ENCODE measurements at places on chromosomes 7 and 10.
A peak's percentile ranks its signal among the peaks of the same experiment; 100 is the strongest.

DNA sequence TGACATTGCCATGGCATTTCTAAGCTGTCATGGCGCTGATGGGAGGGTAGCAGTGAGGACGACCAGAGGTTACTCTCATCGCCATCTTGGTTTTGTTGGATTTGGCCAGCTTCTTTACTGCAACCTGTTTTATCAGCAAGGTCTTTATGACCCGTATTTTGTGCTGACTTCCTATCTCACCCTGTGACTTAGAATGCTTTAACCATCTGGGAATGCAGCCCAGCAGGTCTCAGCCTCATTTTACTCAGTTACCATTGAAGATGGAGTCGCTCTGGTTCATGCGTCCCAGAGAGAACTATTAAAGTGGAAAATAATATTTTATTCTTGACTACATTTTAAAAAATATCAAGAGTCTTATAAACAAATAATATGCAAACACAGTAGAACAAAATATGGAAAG lies 131.7 kb downstream of the RSU1 start:
- no peak for DNase-seq

- no peak for DNase-seq
Measured at GRCh38 chr7:87027900-87028299, 31.6 kb downstream of the ELAPOR2 start.

DNA sequence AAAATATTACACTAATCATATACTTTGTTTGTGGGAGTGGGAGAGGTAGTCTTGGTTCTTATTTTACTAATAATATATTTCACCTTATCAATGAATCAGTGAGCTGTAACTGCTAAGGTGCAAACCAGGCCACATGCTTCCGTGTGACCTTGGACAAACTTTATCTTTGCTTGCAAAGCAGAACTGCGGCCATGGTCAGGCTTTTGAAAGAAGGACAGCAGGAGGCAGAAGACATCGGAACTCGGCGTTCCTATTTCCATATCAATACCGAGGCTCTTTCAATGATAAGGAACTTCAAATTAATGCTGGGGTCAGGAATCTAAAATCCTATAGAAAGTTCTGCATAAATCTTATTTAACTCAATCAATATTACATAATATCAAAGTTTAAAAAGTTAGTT lies 491.9 kb upstream of the PFKP start:
- DNase-seq: no peak

- no peak for DNase-seq
Measured at GRCh38 chr7:42315103-42315502, 78.1 kb upstream of the GLI3 start.

GRCh38 chr10:6601246-6601805 lies 21.2 kb upstream of the PRKCQ start:
- no peak for DNase-seq

GRCh38 chr10:35780970-35781642 lies 139.0 kb upstream of the FZD8 start:
- DNase-seq: no peak

DNA sequence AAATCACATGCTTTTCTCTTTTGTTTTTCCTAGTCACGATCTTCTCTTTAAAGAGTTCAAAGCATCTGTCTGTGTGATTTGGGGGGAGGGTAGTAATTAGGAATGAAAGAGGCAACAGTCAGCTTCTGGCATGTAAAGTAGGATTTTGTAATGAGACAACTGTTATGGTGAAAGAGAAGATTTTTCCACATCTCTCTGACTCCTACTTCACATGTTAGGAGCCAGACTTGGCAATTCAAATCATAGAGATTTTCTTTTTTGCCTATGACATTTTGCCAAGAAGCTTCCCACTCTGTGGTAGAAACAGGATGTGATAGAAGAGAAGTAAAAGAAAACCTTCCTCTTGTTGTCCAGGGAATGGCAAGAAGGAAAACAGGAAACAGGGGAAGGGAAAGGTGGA lies 38.3 kb upstream of the KLHL7 start:
- no peak for DNase-seq

DNA sequence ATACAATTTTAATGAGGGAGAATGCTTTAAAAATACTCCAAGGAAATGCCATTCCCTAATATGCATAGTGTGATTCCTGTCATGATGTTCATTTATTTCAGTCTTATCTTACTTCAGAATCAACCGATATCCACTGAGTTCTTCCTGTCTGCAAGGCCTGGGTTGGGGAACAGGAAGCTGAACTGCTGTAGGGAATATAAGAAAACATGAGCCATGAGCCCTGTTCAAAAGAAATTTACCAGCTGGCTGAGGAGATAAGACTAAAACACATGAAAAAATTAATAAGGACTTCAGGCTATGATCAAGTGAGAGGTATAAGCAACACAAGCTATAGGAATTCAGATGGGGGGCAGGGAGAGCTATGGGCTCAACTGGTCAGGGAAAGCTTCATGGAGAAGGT lies 184.7 kb downstream of the PLPP4 start:
- no peak for DNase-seq

DNA sequence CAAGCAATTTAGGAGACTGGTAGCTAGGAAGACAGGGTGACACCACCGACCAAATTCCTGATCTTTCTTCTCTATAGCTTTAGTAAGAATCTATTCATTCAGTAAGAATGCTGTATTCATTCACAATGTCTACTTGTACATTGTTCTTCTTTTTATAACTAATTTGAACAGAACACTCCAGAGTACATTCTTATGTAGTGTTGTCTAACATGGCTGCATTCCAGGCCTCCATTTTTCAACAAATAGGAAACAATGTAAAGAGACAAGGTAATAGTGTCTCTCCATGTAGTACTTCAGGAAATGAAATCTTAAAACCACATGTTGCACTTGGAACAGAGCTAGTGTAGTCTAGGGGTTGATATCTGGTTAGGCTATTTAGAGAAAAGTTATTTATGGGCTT lies 1.8 kb downstream of the VCL start:
- DNase-seq: no peak

DNA sequence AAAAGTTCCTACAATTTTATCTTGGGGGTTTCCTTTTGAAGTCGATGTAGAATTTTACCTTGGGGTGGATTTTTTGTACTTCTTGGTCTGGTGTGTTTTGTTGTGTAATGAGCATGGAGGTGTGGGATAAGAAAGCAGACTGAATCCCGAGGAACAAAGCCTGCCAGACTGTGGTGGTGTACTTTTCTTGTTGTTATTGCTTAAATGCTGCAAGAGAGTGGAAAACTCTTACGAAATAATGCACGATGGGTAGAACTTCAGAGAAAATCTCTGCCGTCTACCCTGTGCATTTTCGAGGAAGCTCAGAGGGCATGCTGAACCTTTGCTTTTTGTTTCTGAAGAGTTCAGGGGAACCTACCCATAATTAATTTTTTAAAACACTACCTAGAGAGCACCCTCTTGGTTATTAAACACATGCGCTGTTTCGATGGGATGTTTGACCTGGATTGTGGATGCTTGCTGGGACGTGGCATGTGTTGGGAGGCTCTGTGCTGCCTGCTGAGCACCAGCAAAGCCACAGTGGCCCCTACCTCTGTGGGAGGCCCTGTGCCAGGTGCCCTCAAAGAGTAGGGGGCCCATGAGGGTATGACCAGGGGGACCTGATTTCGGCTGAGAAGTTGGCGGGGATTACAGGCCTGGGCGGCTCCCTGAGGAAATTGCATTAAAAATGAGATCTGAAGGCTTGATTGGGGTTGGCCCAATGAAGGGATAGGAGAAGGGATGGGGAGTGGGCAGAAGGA lies 94.1 kb downstream of the TCF7L2 start:
- DNase-seq: no peak

DNA sequence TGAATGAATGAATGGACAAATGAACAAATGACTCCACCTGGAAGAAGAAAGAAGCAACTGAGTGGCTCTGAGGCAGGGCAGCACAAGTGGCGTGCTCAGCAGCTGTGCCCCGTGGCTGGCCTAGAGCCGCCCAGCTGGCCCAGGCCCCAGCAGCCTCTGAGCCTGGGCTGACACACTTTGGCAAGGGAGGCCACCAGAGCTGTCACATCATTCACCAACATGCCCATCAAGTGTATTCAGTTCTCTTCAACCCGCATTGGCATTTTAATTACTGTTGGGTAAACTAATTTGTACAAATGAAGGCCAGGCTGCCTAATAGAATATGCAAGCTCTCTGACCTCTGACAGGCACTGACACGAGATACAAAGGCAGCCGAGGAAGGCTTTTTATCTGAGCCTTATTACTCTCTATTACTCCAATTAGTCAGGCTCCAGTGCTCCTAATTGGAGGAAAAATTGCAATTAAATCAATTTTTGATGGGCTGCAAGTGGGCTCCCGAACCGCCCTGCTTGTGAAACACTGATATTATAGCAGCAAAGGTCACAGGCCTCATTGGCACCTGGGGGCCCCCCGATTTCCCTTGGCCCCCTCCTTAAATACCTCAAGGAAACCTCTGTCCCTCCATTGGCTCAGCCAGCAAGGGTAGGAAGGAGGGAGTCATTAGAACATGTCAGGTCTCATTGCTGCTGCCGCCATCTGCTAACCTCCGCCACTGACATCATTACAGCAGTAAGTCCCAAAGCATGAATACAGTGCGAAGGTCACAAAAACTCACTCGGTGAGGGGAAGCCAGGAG lies 41.9 kb downstream of the DPCD start:
- DNase-seq: peak; percentile 47

DNA sequence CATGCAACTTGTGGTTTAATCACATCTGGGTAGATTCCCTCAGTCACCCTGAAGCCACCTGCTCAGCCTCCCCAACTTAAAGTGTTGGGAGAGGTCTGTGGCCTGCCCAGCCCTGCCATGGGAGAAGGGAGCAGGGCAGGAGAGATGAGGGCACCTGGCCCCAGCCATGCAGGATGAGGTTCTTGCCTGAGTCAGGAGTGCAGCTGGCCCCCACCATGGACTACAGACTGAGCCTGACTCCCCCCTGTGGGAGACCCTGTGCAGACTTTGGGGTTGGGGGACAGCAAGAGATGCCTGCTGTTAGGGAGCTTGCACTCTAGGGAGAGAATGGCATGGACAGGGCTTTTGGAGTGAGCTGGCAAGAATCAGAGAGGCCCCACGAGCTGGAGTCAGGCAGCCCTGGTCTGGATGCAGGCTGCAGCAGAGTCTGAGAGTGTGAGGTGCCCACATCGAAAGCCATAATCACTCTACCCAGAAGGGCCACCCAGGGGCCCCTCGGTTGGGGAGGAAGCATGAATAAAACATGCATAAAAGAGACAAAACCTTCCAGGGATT lies 34.7 kb upstream of the DPYSL4 start:
- DNase-seq: peak; percentile 9

DNA sequence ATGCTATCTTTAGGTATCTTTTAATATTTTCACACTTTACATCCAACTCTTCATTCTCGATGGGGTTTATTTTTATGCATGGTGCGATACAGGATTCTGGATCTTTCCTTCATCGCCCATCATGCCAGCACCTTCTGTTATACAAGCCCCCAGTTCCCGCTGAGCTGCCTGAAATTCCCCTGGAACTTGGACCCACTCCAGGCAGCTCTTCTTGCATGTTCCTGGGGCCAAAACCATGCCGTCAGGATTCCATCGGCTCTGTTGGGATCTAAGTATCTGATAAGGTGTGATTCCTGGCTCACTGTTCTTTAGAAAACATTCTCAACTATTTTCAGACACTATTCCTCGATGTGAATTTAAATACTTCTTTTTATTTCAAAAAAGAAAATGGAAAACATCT lies 40.5 kb upstream of the PPP2R2D start:
- no peak for DNase-seq

DNA sequence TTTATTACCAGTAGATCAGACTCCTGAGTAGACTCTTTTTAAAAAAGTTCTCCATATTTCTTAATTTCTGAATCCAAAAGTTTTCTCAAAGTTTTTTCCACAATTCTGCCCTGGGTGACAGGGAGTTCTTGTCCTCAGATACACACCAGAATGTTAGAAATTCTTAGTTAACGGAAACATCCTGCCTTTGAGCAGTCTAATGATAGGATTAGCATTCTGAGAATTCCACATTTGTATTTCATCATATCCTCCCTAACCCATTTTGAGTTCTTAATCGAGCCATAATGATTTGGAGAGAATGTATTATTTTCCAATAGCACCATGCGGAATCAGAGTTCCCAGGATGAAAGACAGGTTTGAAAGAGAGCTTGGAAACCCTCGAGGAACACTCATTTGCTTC lies 28.9 kb upstream of the MRPS33 start:
- no peak for DNase-seq

- DNase-seq: no peak
Measured at GRCh38 chr10:78283069-78283682, 249.5 kb downstream of the RPS24 start.

- DNase-seq: no peak
Measured at GRCh38 chr7:2794836-2795636, 49.1 kb downstream of the GNA12 start.

- DNase-seq: no peak
Measured at GRCh38 chr7:126699707-126700106, 553.0 kb downstream of the GRM8 start.

- DNase-seq: no peak
Measured at GRCh38 chr10:63437116-63437949, 28.4 kb downstream of the JMJD1C start.

DNA sequence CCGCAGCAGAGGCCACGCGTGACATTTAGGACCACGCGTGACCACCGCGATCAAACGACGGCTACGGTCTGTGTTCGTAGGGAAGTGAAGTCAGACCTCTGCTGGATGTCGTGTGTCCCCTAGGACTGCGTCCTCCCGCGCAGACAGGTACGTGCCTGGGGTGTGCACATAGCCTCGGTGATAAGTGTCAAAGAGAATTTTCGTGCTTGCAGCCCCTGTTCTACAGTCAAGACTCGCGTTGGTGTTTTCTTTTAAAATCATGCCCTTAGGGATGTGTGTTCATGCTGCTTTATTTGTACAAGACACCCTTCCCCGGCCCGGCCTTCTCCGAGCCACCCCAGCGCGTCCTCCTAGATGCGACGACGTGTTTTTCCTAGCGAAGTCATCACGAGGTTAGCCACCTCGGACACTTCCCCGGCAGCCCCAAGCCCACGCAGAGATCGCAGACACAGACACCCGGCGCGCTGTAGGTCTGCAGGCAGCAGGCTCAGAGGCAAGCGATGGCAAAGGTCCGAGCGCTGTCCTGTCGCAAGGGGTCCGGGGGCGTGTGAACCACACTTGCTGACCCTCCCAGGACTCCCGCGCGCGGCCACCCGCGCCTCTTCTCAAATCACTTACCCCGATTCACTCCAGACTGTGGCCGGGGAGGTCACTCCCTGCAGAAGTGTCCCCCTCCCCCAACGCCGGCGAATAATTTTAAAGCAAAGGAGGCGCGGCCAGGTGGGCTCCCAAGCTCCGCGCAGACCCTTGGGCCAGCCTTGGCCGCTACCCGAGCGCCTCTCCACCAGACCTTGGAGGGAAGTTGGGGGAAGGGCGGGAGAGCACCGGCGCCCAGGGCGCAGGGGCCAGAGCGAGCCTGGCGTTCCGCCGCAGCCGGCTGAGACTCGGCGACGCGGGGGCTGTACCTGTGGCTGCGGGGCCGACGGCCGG lies 552 bp downstream of the MKX start:
- DNase-seq: no peak

Measured in glutamatergic neuron (in vitro differentiated cells).